Activated T-cell treated with anti-CD3 and anti-CD28 coated beads, Interleukin-2, amount 50 U/mL, for 72 hours (primary cell): ENCODE measurements at places on chromosomes 4 and X. TPM values are rescaled to one million over a fixed set of nuclear protein-coding genes. Genes with fewer than 3 reads are reported as not detected.

GRCh38 chrX:74446876-74447275 lies 25.6 kb downstream of the SLC16A2 start:
- DNase-seq = no peak

GRCh38 chrX:28379103-28379502 lies 208.1 kb upstream of the IL1RAPL1 start:
- no peak for DNase-seq

- no peak for DNase-seq
Observed at GRCh38 chrX:15233416-15234015, 36.4 kb downstream of the ASB9 start.

DNA sequence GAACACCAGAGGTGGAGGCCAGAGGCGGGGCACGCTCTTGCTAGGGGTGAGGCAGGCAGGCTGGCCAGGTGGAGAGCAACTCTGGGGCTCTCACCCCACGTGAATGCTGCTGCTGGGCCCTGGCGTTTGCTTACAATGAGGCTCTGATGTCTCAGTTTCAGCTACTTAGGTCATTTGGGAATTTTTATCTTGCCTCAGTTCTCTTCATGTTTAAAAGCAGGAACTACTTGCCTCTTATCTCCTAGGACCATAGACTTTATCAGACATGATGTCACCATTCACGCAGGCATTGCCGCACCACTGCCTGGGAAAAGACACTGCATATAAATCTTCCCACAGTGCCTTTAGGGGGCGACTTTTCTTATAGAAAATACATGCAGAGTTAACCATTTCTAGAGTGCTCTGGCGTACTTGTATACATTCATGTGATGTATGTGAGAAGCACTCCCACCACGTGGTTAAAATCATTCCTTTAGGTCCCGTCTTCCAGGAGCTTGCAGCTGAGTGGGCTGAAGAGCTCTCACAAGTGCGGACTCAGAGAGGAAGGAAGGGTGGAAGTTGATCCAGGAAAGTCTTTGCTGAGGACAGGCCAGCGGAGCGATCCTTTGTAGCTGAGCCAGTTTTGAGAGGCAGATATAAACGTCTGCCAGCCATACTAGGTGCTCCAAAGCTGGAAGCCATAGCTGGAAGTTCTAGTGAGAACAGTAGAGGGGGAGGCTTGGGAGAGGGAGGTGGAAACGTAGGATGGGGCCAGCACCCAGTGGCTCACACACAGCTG lies 84.3 kb upstream of the CLDN34 start:
- no peak for DNase-seq

DNA sequence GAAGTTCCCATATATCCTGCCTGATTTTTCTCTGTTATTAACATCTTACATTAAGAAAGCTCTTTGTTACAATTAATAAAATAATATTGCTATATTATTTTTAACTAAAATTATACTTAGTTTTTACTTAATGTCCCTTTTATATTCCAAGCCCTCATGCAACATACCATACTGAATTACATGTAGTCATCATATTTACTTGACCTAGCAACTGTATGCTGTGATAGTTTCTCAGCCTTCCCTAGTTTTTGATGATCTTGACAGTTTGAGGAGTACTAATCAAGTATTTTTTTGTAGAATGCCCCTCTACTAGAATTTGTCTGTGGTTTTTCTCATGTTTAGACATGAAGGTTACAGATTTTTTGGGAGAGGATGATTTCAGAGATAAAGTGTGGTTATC lies 1503.8 kb upstream of the PABPC4L start:
- no peak for DNase-seq

The SLITRK4 gene
- total RNA-seq = not detected

- DNase-seq = no peak
Observed at GRCh38 chrX:16457239-16457638, 192.7 kb upstream of the S100G start.

- no peak for DNase-seq
Observed at GRCh38 chr4:95214408-95214807, 334.4 kb downstream of the UNC5C start.
